ENCODE measurements at places on chromosomes 5 and 9. TPM values are rescaled to one million over a fixed set of nuclear protein-coding genes. Genes with fewer than 3 reads are reported as not detected.

- no peak for DNase-seq
Measured at GRCh38 chr9:120861935-120862334, 15.1 kb downstream of the PHF19 start.

- no peak for DNase-seq
Measured at GRCh38 chr9:22813529-22813928, 366.9 kb downstream of the DMRTA1 start.

- no peak for DNase-seq
Measured at GRCh38 chr5:8081179-8081578, 212.2 kb downstream of the MTRR start.

- no peak for DNase-seq
Measured at GRCh38 chr9:97803167-97804058, 49.6 kb upstream of the FOXE1 start.

DNA sequence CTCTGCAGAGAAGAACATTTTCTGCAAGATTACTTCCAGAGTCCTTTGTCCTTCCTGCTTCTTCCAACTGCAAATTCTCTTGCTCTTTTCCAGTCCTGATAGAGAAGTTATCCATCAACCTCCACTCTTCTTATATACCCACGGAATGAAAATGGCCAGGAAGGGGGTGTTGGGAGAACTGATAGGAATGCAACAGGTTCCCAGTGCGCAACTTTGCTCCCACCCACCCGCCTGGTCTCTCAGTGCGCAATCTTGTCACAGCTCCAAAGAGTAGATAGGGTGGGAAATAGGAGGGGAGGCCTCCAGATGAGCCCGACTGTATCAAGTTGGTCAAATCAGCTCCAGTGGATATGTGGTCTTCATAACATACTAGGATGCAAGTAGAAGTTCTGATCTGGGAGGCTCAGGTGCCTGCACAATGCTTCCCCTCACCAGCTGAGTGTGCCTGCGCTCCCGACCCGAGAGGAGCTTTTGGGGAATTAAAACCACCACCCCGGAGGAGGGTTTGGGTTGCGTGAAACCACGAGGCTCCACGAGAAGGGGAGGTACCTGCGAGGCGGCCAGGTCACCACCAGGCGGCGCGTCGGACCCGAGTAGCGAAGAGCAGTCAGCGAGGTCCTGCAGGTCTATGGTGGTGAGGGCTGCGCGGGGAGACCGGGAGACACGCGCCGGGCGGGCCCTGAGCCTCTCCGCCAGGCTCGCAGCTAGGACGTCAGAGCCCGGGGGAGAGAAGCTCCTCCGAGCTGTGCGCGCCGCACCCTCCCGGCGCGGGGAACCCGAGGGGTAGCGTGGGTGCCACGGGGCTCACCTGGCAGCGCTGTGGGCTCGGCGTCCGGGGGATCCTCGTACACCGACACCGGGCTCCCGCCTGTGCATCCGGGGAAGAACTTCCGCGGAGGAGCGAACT lies 835 bp downstream of the MCIDAS start:
- DNase-seq, result no peak

DNA sequence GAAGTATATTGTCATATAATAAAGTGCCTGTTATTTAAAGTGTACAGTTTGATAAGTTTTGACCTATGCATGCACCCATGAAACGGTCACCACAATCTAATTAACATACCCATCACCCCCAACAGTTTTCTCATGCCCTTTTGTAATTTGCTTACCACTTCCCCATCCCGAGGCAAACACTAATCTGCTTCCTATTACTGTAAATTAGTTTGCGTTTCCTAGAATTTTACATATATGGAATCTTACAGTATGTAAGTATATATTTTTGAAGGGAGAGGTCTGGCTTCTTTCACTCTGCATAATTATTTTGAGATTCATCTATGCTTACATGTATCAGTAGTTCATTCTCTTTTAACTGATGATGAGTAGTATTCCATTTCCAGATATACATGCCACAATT lies 56.5 kb downstream of the AMBP start:
- DNase-seq, result no peak

- no peak for DNase-seq
Measured at GRCh38 chr5:56670916-56671315, 144.4 kb upstream of the MAP3K1 start.

DNA sequence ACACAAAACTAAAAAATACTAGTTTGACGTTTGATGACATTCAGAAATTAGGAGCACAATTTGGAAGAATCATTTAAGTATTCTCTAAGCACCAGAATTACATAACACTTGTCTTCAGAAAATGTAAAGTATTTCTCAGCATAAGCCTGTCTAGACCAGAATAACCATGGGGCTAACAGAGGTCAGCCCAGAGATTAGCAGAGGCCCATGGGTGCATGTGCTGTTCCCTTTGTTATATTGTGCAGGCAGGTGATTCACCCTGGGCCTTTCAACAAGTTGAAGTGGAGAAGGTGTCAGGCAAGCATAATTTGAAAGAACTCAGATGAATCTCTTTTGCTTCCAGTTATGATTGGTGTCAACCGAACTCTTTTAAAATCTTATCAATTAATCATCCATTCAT lies 227.9 kb downstream of the LURAP1L start:
- DNase-seq, result no peak

- peak; percentile 52 for DNase-seq
Measured at GRCh38 chr5:5156471-5157082, 16.4 kb downstream of the ADAMTS16 start.

GRCh38 chr9:95506428-95506677 lies 10.4 kb downstream of the PTCH1 start:
- no peak for DNase-seq

GRCh38 chr9:106467113-106467864 lies 395.7 kb upstream of the ZNF462 start:
- no peak for DNase-seq

GRCh38 chr9:96738147-96739027 lies 39.5 kb downstream of the ZNF510 start:
- no peak for DNase-seq

GRCh38 chr9:18989865-18990264 lies 43.1 kb downstream of the SAXO1 start:
- no peak for DNase-seq

DNA sequence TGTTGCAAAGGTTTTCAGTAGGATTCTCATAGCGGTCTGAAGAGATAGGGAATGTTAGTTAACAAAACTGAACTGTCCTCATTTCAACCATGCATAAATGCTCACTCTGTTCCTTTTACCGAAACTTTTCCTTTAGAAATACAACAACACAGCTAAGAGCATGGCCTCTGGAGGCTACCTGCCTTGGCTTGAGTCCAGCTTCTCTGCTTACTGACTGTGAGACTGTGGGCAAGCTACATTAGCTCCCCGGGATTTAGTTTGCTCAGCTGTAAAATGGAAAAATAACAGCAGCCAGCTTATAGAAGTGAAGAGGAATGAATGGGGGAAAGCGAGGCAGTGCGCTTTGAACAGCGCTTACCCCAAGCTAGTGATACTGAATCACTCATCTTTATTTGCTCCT lies 507.9 kb upstream of the DAP start:
- DNase-seq, result no peak

- no peak for DNase-seq
Measured at GRCh38 chr9:98031935-98032334, 24.6 kb upstream of the NANS start.

DNA sequence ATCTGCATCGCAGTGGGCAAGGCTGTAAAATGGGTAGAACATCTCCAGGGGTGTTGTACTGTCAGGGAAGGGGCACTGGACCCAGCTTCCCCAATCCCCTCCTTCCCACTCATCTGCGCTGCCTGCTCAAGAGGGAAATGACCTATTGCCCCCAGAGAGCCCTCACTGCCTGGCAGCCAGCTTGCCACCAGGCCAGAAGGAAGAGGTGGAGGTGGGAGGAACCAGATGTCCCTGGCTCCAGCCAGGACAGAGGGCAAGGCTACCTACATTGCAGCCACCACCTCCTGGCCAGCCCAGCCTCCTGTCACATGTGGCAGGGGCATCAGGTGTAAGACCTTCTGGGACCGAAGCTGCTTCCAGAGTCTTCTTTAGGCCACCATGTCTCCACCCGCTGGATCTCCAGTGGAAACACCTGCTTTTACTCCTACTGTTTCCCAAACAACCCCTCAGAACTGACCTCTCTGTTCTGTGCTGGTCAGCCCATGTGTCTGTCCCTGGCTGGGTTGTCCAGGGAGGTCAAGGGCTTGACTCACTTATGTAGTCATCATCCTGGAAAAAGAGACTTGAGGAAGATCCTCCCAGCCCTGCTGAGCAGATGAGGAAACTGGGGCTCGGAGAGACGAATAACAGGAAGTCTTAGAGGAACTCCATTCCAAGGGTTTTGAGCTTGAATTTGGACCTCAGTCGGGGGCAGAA lies 42.3 kb downstream of the JADE2 start:
- no peak for DNase-seq

DNA sequence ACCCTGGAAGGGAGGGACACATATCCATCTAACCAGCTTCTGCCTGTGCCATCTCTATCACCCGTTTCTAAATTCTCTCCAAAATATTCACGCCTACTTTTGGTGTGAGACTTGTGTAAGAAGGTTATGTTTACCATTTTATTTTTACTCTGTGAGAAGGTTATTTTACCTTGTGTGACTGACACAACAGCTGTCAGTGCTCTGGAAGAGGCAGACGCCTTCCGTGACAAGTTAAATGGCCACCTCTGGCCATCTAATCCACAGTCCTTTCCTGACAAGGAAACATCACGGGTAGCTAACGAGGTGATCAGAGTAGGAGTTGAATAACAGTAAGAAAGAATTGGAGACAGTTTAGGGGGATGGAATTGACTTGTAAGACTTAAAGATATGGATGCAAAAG lies 443.8 kb upstream of the PIK3R1 start:
- no peak for DNase-seq

DNA sequence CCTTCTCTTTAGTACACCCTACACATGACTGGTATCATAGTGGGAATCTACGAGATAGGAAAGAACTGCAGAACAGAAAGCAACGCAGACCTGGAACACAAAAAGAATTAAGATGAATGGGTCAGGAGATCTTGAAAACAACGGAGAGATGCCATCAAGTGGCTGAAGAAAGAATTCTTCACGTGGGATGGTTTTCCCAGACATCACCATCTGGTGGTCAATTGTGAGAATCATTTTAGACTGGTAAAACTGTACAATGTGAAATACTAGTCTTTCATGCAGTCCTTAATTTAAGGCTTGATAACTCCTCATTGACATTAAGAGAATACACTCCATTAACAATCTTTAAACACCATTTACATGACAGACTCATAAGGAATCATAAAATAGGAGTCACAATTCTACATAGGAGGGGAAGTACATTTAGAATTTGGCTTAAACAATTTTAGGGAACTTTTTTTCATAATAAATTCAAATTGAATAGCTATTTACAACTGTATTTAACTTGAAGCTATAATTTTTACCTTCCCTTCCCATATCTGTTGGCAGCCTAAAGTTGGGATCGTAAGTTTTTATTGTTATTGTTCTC lies 128.4 kb upstream of the TRPM3 start:
- DNase-seq, result no peak

DNA sequence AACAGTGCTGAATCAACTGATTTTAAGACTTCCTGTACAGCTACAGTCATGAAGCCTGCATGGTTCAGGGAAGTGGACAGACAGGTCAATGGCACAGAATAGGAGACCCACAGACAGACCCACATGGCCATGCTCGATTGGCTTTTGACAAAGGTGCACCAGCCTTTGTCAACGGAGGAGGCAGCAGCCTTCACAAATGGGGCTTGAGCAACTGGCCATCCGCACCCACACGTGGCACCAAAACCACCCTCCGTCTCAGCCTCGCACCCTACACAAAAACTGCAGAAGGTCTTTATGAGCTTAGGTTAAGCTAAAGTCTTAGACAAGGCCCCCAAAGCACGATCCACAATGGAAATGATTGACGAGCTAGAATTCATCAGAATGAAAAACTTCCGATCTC lies 59.5 kb upstream of the UBAC1 start:
- DNase-seq, result no peak

DNA sequence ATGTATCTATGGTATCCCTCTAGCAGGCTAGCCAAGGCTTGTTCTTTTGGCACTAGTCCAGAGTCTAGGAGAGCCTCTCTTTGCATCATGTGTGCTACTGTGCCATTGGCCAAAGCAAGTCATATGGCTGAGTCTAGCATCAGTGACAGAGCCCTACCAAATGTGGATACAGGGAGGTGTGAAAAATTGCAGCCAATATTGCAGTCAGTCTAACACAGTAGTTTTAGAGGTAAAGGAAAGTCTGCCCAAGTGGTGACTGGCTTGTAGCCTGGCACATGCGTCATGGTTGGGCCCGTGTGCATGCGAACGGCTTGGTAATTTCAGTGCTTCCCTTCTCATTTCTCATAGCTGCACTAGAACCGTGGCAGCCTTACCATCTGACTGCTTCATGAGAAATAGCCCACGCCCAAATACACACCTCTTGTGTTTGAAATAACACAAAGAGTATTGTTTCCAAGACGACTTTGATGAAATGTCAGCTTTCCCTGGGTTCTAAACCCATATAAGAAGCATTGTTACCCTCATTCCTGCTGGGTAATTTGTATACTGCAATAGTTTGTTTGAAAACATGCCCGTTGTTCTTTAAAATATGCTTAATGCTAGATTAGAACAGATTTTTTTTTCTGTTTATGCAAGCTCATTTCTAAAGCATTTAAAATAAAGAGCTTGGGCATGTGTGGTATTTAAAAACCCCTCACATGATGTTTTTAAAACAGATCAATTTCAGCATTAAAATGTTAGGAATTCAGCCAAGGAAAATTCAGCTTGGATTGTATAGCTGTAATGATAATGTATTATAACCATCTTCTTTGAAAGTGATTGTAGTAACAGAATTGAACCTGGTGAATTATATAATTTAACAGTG lies 113.2 kb downstream of the TLE4 start:
- DNase-seq, result no peak

DNA sequence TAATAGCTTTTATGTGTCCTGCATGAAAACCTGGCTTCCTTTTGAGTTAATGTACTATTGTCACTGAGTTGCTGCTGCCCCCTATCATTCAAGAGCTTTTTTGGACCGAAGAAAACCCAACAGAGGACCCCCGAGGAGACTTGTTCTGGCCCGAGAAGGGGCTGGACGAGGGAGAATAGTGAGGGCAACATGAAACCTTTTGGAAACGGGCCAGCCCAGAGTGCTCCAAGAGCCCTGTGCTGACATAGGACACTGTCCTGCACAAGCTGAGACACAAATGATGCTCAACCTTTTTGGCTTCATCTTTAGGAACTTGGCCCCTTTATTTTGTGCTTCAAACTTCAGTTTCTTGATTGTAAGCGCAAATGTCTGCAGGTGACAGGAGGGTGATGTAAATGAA lies 4.0 kb upstream of the GADD45G start:
- DNase-seq, result peak; percentile 75

The BAAT gene
- total RNA-seq, result not detected

The DAB2IP gene
- total RNA-seq, result 38.8 TPM

The ELL2 gene
- total RNA-seq, result 113 TPM

The CCDC180 gene
- 7.6 TPM for total RNA-seq

The EGFLAM gene
- 15.2 TPM for total RNA-seq

The LCN2 gene
- 136 TPM for total RNA-seq

The ANKRD55 gene
- 0.74 TPM for total RNA-seq

The SLC22A4 gene
- total RNA-seq, result 1.7 TPM

The FOXD4 gene
- not detected for total RNA-seq

The CDKN2A gene
- total RNA-seq, result 25.8 TPM

The FAM153A gene
- 4.2 TPM for total RNA-seq

The ADAMTSL1 gene
- 8.1 TPM for total RNA-seq

The FBP1 gene
- 1.7 TPM for total RNA-seq

The AIF1L gene
- 16.2 TPM for total RNA-seq
